Midbrain (tissue), 1 donor: ENCODE measurements at places on chromosomes 4 and X.

- no peak for DNase-seq
These were observed 132.4 kb upstream of the TET2 start for GRCh38 chr4:105014234-105014633.

GRCh38 chrX:140362861-140363260, 142.0 kb downstream of the SOX3 start:
- DNase-seq: no peak

- no peak for DNase-seq
These were observed 124.9 kb upstream of the ZCCHC13 start for GRCh38 chrX:74179071-74179470.

DNA sequence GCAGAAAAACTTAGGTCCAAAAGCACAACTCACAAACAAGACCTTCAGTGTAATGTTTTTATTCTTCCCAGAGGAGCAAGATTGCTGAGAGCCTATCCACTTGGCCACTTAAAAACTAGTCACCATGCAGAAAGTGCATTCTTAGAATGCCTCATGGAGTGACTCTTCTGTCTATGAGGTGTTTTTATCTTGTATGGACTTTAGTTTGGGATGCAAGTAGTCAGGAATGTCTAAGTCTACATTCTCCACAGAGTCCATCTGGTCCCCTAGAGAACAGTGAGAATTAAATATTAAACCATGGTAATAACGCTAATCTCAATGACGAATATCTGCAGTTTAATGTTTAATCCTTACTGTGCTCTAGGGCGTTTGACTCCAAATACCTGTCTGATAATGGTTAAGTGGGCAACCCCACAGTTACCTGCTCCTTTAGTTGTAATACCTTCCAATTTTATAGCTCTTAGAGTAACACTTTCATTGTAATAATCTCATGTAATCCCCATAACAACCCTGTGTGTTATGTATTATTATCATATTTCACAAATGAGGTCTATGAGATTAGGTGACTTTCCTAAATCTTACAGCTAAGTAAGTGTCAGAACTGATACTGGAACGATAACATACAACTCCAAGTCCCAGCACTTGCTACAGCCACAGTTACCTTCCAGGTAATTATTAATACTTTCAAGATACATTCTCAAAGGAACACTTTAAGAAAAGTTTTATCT, 235.6 kb upstream of the JADE1 start:
- no peak for DNase-seq

GRCh38 chr4:53777244-53777984, 186.1 kb upstream of the LNX1 start:
- no peak for DNase-seq
